ENCODE measurements at places on chromosomes 16 and 17.
A peak's percentile ranks its signal among the peaks of the same experiment; 100 is the strongest.

DNA sequence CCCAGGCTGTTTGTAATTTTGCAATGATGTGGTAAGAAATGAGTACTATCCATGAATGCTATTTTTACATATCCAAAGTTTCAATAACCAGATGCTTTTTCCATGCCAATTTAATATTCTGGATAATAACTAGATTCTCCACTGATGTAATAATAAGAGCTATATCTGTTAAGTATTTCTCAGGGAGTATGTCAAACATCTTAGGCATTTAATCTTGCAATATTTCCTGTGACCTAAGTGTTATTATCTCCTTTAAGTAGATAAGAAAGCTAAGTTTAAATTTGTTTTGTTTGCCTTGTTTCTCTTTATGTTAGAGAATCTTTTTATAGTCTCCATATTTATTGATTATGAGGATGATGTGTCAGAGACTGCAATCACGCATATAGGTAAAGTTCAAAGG is 32.3 kb upstream of the HS3ST3A1 start:
- DNase-seq = no peak

GRCh38 chr16:17448640-17449638 is 21.8 kb downstream of the XYLT1 start:
- DNase-seq = peak; percentile 21

GRCh38 chr16:873889-874288 is 73.4 kb upstream of the GNG13 start:
- no peak for DNase-seq

DNA sequence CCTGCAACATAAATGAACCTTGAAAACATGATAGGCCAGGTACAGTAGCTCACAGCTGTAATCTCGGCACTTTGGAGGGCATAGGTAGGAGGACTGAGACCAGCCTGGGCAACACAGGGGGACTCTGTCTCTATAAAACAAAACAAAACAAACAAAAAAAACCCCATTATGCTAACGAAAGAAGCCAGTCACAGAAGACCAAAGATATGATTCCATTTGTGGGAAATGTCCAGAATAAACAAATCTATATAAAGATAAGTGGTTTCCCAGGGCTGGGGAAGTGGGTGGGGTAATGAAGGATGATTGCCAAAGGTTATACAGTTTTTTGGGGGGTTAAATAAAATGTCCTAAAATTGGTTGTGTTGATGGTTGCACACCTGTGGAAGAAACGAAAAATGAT is 36.5 kb upstream of the SIAH1 start:
- DNase-seq = no peak

DNA sequence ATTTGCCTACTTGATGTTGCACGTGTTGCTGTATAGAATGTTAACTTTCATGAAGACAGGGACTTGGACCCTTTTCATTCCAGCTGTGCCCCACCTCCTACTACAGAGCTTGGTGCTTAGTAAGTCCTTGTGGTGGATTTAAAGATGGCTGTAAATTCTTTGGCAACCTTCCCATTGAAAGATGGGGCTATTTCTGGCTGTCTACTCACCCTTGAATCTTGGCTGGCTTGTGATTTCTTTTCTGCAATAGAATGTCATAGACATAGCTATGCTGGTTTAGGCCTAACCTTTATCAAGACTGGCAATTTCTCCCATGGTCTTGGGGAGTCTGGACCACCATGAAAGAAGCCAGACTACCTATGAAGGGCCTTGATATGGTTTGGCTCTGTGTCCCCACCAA is 59.0 kb downstream of the ACSM2A start:
- no peak for DNase-seq

DNA sequence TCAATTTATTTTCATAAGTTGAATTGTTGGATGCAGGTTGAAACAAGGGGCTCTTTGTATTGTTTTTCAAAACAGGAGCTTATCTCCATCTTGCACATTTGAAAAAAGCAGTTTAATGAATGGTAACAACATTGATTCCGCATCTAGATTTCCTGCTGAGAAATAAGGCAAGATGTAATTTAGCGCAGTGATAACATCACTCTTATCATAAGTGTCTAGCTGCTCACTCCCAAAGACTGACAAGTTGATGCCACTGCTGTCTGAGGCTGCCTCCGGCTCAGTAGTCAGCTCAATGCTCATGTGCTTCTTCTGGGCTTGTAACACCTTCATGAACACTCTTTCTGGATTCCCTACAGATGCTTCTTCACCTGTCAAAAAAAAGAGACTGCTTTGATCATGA is 92.4 kb downstream of the KPNA2 start:
- DNase-seq = no peak

DNA sequence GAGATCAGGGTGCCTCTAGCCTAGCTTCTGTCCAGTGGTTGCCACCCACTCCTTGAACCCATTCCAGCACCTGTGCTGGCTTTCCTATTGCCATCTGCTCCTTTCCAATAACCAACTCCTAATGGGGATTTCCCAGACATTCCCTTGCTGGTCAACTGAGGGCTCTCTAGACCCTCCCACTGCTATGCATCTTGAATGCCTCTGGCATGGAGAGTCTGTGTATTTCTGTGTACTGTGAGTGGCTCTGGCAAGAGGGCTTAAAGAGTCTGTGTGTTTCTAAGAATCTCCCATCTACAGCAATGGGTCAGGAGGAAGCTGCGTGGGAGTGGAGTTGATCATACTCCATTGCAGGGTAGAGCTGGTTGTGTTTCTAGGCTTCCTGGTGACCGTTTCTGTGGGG is 11.0 kb upstream of the EPN3 start:
- no peak for DNase-seq

DNA sequence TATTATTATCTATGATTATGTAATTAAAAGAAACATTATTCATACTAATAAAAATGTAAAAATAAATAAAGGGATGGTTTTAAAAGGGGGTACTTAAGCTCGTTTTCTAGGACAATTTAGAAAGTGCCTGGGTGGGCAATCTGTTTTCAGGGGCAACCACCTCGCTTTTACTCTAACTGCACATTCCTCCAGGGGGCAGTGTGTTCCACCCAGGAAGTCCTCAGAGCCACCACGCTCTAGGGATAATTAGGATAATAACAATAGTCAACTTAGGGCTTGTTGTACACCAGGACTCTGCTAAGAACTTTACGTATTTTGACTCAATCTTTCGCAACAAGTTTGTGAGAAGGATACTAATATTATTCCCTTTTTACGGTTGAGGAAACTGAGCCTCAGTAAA is 396.7 kb upstream of the MAF start:
- DNase-seq = no peak

GRCh38 chr16:55453909-55454308 is 25.1 kb upstream of the MMP2 start:
- DNase-seq = no peak

- DNase-seq = no peak
Measured at GRCh38 chr17:36848008-36848902, 89.0 kb upstream of the LHX1 start.

DNA sequence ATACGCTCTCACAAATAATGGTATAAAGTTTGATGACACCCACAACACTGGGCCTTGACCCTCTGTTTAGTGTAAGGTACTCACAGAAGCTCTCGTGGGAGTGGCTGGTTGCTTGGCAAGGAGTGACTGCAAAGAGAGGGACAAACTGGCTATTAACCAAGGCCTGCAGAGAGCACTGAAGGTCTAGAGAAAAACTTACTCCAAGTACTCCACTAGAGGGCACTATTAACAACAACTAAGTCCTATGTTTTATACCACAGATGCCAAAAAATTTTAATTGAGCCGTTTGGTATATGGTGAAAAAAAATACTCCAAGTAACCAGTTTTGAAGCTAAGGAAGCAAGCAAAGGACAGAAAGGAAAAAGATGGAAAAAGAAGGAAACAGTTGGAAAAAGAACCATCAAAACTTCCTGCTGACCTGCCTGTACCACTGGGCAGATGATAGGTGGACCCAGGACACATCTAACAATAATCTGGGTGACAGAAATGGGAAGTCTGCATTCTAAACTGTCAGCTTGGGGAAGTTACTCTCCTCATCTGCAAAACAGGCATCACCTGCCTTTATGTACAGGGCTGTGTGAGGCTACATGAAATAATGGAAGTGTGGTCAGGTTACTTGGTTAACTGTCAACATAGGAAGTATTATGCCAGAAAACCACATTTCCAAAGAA is 23.2 kb downstream of the DYNC1LI2 start:
- DNase-seq = no peak

DNA sequence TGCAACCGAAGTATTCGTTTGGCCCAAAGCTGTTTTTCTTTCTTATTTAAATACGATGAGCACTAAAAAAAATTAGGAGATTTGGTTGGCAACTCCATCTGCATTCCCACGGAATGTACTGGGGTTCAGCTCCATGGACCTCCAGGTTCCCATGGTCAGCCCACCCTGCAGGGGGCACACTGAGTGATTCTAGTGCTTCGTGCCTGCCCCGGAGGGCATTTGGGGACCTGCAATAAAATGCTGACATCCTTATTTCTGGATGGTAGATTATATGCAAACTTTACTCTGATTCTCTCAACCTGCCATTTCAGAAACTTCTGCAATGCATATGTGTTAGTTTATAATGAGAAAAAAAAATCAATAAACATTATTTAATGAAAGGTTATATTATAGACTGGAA is 339.4 kb downstream of the XYLT1 start:
- no peak for DNase-seq

DNA sequence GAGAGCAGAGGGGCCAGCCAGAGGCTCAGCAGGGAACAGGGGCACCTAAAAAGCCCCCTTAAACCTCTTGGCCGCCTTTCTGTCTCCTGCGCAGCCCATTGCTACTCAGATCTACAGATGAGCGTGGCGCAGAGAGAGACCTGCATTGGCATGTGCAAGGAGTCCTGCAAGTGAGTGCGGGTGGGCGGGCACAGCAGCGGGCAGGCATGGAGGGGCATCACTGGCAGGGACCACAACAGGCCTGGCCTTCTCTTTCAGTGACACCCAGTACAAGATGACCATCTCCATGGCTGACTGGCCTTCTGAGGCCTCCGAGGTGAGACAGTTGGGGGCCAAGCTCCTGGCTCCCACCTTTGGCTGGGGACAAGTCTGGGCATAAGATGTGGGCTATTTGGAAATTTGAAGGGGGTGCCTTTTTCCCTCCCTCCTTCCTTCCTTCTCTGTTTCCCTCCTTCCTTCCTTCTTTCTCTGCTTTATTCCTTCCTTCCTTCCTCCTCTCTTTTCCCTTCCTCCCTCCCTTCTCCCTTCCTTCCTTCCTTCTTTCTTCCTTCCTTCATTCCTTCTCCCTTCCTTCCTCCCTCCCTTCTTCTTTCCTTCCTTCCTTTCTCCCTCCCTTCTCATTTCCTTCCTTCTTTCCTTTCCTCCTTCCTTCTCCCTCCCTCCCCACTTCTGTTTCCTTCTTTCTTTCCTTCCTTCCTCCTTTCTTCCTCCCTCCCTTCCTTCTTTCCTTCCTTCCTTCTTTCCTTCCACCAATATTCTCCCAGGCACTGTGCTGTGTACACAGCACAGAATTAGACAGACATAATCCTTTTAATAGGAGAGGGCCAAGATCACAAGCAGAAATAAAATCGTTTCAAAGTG is 75.2 kb downstream of the SCNN1B start:
- DNase-seq = no peak

GRCh38 chr16:66690106-66690847 is 6.3 kb downstream of the CMTM4 start:
- no peak for DNase-seq

DNA sequence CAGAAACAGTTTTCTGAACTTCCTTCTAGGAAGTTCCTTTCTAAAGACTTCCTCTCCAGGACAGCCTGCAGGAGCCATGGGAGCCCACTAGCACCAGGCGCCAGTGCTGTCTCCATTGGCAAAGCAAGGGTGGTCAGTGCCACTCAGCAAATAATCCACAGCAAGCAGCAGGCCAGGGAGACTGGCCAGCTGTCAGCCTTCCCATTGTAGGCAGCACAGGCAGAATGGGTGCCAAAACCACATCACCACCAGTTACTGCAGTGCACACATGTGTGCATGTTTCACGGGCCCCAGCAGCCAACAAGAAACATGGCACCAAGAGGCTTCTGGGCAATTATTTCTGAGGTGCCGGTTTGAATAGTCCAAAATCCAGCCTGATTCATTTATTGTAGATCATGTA is 26.7 kb downstream of the DNASE1 start:
- DNase-seq = no peak

- DNase-seq = no peak
Measured at GRCh38 chr16:57622361-57623250, 5.8 kb upstream of the ADGRG1 start.

DNA sequence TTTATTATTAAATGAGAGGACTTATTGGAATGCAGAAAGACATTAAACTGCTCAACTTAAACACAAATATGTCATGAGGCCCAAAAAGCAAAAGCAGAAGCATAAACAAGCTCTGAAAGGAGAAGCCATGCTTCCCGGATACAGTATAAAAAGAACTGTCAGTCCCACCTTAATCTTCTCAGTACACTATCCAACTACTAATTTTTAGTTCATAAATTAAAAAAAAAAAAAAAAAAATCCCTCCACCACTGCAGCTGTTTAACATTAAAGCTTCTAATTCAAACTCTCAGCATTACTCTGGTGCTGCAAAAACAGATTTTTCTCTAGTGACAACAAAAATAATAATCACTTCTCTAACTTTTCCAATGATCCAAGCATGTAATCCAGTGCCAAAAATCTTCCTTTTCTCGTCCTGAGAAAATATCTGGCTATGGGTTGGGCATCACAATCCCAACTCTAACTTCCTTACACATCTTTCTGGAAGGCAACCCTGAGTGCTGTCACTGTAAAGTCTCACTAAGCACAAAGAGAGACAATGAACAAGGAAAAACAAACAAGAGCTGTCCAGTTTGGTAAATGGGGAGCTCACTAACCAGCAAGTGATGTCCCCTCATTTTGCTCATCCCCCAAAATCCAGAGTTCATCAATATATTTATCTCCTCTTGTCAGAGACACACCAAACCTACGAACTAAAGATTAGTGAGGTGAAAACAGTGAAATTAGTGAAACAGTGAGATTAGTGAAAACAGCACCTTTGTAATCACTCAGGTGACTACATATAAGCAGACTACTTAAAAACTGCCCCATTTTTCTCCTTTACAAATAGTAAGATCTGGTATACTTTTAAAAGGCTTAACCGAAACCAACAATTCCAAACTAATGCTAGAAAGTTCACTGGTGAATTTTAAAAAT is 5.5 kb downstream of the USP32 start:
- no peak for DNase-seq

- DNase-seq = no peak
Measured at GRCh38 chr16:72811188-72811720, 236.7 kb downstream of the ZFHX3 start.

DNA sequence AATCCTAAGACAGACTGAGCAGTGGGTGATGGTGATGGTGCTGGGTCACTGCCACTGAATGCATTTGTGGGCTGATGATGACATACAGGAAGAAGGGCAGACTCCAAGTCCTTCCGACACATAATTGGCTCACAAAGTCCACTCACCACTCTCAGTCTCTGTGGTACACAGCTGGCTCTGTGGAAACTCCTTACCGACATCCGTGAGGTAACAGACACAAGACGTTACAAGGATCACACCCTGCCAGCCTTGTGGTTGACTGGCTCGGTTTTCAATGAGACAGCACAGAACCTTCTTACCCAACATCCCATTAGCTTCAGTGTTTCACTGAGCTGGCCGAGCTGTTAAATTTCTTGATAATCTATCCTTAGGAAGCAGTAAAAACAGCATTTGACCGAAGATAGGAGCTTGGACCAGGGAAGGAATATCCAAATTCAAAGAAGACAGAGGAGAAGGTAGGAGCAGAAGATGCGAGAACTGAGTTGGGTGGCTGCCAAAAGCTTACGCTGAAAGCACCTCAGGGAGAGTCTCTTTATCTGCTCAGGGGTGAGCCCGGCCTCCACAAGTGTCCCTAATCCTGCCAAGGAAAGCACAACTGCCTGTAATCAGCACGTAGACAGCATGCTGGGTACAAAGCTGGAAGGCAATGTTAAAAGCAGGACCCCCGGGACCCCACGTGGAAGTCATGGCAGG is 5.5 kb upstream of the MXRA7 start:
- DNase-seq = no peak
